GM19239 (cell line): ENCODE measurements at places on chromosomes 1 and 21.

DNA sequence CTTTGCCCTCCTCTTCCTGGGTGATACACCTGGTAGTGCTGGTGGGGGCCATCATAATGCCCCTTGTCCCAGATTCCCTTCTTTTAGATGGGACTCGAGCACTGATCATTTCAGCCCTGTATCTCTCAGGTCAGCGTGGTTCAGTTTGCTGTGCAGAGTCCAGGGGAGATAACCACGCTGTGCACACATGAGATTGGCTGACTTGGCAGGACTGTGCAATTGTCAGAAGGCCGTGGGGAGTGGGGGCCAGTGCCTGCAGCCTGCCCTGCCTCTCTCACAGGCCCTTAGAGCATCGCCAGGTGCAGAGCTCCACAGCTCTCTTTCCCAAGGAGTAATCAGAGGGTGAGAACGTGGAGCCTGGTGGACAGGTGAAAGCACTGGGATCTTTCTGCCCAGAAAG is 15.2 kb downstream of the EPHX1 start:
- DNase-seq: no peak

GRCh38 chr1:41950820-41951219 is 32.1 kb upstream of the HIVEP3 start:
- no peak for DNase-seq

DNA sequence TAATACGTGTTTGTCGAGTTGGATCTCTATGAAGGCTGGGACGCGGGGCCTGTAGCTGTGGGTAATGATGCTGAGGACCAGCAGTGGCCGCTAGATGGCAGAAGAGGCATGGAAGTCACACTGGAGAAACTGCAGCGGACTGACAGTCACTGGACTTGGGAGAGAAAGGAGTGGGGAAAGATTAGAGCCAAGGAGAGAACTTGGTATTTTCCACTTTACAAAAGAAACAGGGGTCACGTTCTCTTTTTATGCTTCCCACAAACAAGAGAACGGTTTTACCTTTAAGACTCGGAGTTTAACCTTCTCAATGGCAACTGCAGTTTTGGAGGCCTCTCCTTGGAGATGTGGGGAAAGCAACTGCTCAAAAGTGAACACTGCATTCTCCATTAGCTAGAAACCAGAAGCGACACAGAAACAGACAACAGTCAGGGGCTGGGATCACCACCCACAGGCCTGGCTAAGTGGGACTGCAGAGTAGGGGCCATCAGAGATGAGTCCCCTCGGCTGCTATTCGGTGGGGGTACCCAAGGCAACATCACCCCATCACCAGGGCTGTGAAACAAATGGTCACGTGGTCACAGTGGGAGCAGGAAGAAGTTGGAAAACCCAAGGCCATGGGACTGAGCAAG is 51.1 kb upstream of the EDEM3 start:
- DNase-seq: peak; percentile 59

DNA sequence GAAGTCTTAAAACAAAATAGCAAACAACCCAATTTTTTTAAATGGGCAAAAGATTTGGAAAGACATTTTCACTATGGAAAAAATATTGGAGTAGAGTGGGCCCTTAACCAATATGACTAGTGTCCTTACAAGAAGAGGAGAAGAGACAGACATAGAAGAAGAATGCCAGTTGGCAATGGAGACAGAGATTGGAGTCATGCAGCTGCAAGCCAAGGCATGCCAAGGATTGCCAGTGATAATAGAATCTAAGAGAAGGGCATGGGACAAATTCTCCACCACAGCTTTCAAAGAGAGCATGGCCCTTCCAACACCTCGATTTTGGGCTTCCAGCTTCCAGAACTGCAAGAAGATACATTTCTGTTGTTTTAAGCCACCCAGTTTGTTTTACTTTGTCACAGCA is 92.7 kb downstream of the RGS2 start:
- no peak for DNase-seq

GRCh38 chr1:180614730-180615129 is 17.1 kb upstream of the XPR1 start:
- no peak for DNase-seq

DNA sequence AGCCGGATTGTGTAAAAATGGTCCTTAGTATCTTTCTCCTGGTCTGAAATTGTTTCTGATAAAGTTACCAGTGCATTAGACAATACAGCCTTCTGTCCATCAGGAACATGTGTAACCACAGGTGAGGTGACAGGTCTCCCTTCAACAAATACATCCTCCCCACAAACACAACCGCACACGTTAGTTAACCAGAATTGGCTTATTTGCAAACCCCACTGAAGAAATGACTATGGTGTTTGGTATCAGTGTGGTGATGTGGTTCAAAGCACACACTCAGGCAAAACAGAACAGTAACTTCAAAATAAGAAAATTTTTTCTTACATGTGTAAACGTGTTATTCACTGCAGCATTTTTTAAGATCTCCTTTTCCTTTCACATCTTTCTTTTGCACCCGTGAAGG is 517.2 kb upstream of the NR5A2 start:
- no peak for DNase-seq

DNA sequence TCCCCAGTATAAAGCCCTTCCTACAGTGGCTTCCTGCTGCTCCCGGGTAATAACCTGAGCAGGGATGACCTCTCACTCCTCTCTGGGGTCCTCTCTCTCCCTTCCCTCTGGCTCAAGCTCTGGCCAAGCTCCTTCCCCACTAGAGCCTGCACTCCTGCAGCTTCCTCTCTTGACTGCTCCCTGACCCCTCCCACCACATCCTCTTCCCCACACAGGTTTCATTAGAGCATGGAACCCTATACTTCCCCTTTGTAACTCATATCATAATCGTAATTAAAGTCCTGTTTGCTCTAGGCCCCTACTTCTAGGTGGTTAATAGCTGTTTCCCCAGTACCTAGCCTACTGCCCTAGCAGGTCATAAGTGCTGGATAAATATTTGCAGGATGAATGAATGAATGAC is 146.2 kb downstream of the C1orf21 start:
- DNase-seq: no peak
